Activated CD8-positive, alpha-beta memory T cell treated with anti-CD3 and anti-CD28 coated beads for 1 hour (primary cell): ENCODE measurements at places on chromosomes 12 and 14.

DNA sequence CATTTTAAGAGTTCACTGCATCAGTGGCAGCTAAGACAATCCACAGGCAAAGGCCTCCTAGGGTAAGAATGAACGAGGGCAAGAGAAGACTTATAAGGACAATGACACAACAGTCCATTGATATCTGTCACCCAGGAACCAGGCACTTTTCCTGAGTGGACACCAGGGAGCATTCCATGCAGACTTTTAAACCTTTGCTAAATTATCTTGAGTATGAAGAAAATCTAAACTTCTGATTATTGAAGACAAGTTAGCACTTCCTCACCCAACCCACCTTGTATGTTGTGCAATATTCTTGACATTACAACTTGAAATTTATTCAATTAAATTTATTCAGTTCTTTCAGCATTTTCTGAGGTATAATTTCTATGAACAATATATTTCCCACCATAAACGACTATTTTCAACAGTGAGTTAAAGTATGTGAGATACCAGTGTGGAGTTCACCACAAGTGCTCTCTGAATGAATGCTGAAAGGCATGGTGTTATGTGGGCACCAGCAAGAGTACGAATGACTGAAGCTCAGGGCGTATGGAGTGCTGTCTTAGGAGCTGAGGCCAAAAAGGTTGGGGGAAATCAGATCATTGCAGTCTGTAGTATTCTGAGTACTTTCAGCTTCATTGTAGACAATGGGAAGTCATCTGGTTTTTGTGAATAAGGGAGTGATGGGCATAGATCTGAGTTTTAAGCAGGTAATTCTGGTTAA is 124.3 kb upstream of the LMNTD1 start:
- no peak for DNase-seq

DNA sequence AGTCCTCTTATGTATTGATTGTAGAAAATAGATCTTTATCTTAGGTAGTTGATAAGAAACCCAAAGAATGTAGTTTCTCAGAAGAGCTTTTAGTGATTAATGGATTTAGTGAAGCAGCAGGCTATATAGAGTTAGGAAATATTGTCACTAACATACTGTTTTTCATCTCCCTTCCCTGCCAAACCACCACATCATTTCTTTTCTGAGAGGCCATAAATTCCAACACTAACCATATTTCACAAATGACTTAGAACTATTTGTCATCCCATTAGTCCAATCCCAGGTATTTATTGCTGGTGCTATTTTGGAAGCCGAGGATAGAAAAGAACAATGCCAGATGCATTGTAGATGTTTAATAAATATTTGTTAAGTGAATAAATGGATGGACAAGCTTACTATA is 185.7 kb downstream of the KICS2 start:
- DNase-seq: no peak

DNA sequence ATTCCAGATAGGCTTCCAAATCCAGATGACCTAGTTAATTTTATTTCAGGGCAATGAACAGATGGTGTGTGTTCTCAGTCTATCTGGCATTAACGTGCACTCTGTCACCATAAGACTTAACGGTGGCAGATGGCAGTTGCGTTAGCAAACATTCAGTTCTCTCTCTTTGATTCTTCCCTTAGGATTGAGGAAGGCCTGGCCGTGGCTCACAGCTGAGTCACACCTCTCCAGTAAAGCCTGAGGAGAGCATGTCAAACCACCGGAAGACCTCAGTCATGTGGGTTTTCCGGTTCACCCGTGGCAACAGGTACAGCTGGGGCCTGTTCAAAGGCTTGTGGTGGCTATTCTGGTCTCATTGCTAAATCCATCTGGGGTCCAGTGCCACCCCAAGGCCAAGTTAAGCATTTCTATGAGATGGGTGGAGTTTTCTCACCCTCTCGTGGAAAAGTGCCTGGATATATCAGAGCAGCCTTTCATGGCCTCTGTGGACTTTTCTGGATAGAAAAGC is 545.1 kb upstream of the ATP2B1 start:
- no peak for DNase-seq

DNA sequence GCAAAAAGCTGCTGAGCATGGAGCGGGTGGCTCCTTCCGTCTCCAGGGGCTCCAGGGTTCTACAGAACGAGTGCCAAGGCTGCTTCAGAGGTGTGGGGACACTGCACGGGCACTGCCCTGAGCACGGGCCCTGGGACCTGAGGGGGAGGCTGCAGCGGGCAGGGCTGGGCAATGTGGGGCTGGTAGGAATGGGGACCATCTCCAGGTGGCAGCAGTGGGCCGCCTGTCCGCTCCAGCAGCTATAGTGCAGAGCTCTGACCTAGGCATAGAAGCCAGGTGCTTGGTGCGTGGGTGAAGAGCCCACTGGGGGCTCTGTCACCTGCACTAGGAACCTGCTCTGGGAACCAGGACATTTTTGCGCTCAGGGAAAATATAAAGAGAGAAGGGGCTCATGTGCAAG is 22.3 kb downstream of the HDAC7 start:
- DNase-seq: no peak

- DNase-seq: no peak
Measured at GRCh38 chr14:22370084-22370847, 218.8 kb downstream of the DAD1 start.

DNA sequence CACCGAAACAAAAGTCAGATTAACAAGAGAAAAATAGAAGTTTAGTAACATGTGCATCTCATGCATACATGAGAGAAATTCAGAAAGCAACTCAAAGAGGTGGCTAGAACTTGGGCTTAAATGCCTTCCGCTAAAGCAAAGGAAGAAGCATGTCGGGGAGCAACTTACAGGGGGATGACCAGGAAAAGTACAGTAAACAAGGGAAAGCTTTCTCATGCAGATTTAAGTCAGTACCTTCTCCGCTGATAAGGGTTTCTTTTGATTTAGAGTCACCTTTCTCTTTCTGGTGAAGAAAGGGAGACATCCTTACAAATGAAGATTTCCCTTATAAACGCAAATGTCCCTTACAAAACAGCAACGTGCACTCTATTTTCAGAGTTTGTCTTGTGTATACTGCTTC is 6.0 kb upstream of the RNASE6 start:
- no peak for DNase-seq

DNA sequence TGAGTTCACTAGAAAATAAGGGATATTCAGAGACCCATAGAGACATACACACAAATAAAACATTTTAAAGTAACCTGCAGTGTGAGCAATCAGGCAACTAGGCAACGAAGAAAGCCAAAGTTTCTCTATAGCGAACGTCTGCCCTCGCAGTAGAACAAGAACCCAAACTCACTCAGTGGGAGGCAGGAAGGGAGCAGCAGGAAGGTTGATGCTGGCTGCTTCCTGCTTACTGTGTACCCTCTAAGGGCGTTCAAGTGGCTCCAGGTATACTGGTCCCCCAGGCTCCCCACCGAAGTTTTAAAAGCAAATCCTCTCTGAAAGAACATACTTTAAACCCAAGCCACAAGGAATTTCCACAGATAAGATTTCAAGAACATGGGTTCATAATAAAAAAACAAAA is 249.3 kb downstream of the FOXN3 start:
- no peak for DNase-seq

GRCh38 chr14:64060648-64061096 is 207.9 kb downstream of the SYNE2 start:
- DNase-seq: no peak

- no peak for DNase-seq
Measured at GRCh38 chr14:50620341-50620740, 47.8 kb downstream of the SAV1 start.

- no peak for DNase-seq
Measured at GRCh38 chr12:29132316-29132715, 16.8 kb upstream of the FAR2 start.

DNA sequence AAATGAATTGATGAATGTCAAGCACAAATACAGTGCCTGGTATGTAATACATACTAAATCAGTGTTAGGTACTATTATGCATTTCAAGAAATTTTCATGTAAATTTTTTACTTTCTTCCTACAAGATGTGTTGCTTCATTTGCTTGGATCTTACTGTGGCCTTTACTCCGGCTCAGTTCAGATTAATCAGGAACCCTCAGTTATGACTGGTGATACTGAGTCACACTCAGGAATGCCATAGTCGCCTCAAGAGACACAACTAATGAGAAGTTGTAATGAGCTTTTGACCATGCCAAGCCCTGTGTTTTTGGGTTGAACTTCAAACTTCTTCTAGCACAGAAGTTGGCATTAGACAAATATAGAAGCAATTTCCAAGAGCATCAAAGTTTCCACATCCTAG is 96.0 kb downstream of the TGFB3 start:
- DNase-seq: no peak

- DNase-seq: no peak
Measured at GRCh38 chr14:93239869-93240677, 33.0 kb downstream of the UBR7 start.

DNA sequence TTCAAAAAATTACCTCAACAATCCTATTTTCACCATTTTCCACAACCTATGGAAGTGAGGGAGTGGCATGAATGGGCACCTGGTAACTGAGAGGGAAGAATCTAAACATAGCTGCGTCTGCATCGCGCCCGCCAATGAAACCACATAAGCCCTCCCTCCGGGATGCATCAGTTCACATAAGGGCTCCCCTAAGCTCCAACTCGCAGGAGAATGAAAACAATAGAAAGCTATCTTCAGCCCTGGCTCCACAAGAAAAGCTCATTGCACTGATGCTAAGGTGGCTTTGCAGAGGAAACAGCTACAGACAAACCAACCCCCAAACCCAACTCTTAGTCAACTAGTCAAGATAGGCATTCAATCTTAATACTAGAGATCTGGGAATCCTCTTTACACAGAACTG is 173.3 kb downstream of the FOXN3 start:
- DNase-seq: no peak

GRCh38 chr12:121781998-121782979 is 11.2 kb downstream of the RHOF start:
- no peak for DNase-seq

- no peak for DNase-seq
Measured at GRCh38 chr14:105761842-105762241, 235.5 kb downstream of the TMEM121 start.
